CD4-positive, alpha-beta T cell treated with Interleukin-2 at 100 ng/mL for 4 hours (primary cell): ENCODE measurements at places on chromosomes 7 and 10.

DNA sequence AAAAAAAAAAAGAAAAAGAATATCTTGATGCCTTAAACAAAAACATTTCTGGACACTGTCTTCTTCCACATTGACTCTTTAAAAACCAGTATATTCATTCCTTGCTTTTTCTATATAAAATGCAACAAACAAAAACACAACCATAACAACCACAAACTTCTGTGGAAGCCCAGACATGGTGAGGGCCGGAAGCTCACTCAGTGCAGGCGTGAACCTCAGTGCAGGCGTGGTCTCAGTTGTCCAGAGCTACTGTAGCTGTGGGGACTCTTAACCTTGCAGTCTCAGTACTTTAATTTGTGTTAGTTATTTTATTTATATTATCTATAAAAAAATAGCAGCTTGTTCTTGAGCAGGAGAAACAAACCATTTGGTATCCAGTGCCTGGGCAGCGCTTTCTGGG, 131.8 kb downstream of the DOCK1 start:
- no peak for DNase-seq

DNA sequence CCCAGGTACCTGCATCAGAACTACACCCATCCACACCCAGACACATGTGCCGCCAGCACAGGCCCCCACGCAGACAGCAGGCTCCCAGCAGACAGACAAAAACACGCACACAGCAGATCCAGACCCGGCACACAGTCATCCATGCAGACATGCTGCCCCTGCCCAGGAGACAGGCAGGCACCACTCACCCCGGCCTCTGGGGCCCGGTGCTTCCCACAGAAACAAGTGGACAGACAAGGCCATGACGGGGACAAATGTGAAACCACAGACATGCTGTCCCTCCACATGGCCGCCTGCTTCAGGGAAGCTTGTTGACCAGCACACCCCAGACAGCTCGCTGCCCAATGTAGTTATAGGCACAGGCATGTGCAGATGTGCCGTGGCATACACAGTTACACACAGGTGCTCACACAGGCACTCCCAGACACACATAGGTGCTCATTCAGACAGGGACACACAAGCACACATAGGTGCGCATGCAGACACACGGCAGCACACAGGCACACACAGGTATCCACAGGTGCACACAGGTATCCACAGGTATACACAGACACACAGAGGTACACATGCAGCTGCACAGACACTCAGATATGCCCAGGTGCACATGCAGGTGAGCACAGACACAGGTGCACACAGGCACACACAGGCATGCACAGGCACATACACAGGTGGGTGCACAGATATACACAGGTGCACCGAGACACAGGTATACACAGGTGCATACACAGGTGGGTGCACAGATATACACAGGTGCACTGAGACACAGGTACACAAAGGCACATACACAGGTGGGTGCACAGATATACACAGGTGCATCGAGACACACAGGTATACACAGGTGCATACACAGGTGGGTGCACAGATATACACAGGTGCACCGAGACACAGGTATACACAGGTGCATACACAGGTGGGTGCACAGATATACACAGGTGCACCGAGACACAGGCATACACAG, 10.5 kb upstream of the SCART1 start:
- DNase-seq: no peak

- no peak for DNase-seq
Observed at GRCh38 chr7:127158659-127159058, 94.1 kb downstream of the GRM8 start.

- no peak for DNase-seq
Observed at GRCh38 chr7:134367956-134368749, 51.4 kb upstream of the SLC35B4 start.

DNA sequence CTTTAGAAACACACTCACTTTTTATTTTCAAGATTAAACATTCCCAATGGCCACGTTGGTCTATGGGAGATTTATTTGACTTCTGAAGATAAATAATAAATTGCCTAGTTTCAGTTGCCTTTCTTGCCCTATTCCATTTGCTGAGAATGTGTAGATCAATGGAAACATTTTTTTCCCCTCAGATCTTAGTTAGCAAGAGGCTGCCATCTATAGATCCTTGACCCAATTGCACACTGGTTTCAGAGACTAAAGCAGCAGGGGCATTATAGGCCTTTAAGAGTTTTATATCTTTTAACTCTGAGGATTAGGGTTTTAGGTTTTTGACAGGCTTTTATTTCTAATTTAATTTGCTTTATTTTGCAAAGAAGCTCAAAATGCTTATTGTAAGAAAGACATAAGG, 163.2 kb upstream of the GPR26 start:
- no peak for DNase-seq

DNA sequence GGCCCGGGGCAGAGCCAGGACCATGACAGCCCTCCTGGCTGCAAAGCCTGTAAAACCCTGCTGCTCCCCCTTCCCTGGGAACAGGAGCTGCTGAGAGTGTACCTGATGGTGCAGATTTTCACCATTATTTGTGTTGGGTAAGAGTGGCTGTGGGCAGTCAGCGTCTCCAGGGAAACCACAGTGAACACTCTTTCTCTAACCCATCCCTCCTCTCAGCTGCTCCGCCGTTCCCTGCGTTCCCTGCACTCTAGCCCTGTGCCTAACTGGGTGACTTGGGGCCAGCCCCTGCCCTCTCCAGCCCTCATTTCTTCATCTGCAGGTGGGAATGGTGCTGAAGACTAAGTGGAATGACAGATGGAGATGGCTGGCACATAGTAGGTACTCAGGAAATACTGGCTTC, 75.9 kb upstream of the PCBD1 start:
- DNase-seq: no peak
